ENCODE measurements at places on chromosomes 3 and 15. TPM values are rescaled to one million over a fixed set of nuclear protein-coding genes. Genes with fewer than 3 reads are reported as not detected.
A peak's percentile ranks its signal among the peaks of the same experiment; 100 is the strongest.

DNA sequence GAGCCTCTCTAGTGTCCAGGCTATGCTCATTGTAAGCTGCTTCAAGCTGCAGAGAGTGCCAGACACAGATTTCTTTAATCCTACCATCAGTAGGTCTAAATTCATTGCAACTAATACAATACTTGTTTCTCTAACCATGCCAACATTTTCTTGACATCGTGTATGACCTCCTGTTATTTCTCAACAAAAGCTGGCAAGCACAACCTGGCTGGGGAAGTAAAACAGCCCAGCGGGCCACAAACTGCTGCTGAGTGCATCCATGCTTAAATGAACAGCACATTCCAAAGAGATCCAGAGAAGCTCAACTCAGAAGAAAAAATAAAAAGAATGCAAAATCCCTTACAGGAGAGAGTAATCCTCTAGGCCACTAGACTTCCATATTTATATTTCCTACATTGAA, 36.5 kb downstream of the GMNC start:
- no peak for DNase-seq

DNA sequence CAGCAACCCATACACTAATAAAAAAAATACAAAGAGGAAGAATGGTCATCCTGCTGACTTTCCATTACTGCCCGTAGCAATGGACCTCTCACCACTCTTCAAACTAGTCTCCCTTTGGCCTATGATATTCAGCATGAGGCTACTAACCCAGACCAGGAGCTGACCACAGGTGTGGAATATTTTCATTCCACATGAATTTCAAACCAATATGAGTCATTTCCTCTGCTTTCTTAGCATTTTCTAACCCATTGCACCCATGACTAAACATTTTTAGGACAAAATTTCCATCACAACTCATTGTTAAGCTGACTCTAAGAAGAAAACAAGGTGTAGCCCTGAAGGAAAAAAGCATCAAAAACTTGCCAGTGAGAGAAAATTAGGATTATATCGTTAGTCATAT, 34.0 kb upstream of the ZPLD1 start:
- DNase-seq, result no peak

The ATR gene
- 39.1 TPM for total RNA-seq

GRCh38 chr3:121111914-121112612, 204.1 kb downstream of the STXBP5L start:
- peak; percentile 86 for DNase-seq

The HES1 gene
- total RNA-seq, result 40.3 TPM

DNA sequence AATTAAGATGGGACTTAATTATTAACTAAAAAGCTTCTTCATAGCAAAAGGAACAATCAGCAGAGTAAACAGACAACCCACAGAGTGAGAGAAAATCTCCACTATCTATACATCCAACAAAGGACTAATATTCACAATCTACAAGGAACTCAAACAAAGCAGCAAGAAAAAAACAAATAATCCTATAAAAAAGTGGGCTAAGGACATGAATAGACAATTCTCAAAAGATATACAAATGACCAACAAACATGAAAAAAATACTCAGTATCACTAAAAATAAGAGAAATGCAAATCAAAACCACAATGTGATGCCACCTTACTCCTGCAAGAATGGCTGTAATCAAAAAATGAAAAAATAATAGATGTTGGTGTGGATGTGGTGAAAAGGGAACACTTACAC, 103.3 kb downstream of the TBL1XR1 start:
- DNase-seq, result no peak

The LMAN1L gene
- total RNA-seq, result not detected

The NLGN1 gene
- 9.6 TPM for total RNA-seq

The CCR3 gene
- total RNA-seq, result not detected

- no peak for DNase-seq
These were observed 12.3 kb upstream of the ULK4 start for GRCh38 chr3:41974223-41974622.

The ARRDC4 gene
- total RNA-seq, result 6.9 TPM

The ZNF860 gene
- 14.7 TPM for total RNA-seq

The CLDN16 gene
- total RNA-seq, result not detected

The FAM219B gene
- total RNA-seq, result 53.1 TPM

- DNase-seq, result no peak
These were observed 466.4 kb downstream of the DIPK2A start for GRCh38 chr3:144437989-144438388.

GRCh38 chr15:42498212-42499068, 3.0 kb downstream of the SNAP23 start:
- no peak for DNase-seq

DNA sequence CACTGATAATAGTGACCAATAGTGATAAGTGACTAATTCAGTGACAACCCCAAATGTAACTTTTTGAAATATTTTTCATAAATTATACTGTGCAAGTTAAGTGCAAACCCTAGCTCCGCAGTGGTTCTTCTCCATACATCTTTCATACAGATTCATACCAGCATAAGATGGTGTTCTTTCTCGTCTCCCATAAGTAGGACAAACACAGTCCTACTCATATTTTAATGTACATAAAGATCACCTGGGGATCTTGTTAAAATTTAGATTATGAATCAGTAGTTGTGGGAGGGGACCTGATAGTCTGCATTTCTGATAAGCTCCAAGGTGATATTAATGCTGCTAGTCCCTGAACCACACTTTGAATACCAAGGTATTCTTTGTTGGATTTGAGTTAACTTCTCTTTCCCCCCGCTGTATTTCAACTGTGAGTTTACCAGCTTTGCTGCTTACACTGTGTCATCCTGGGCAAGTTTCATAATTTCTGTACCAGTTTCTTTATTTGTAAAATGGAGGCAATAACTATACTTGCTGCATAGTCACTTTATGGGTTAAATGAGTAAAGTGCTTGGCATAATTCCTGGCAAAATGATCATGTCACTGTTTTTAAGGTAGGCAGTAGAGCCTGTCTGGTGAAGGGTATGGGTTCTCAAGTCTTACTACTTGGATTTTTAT, 34.7 kb upstream of the C3orf38 start:
- DNase-seq, result no peak

DNA sequence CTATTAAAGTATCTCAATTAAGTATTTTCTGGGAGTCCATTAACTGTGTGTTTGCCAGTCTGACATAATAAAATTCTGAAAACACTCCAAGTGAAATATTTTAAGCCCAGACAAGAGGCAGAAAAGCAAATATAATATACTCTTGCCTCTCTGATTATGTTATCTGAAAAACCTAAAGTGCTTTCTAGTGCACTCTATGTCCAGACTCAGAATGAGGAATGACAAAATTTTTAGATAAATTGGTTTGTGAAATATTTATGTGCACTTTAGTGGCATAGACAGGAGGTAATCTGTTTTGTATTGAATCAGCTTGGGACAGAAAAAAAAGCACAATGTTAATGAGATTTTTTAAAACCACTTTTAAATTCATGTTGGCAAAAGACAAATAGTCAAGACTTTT, 508.2 kb upstream of the SUCLG2 start:
- no peak for DNase-seq

The PRR20G gene
- not detected for total RNA-seq

GRCh38 chr3:27228805-27229204, 140.4 kb downstream of the NEK10 start:
- peak; percentile 90 for DNase-seq

GRCh38 chr3:72538070-72538745, 310.0 kb downstream of the SHQ1 start:
- DNase-seq, result no peak

The TMEM40 gene
- 0.14 TPM for total RNA-seq

GRCh38 chr3:2976796-2977195, 133.4 kb downstream of the IL5RA start:
- DNase-seq, result no peak

DNA sequence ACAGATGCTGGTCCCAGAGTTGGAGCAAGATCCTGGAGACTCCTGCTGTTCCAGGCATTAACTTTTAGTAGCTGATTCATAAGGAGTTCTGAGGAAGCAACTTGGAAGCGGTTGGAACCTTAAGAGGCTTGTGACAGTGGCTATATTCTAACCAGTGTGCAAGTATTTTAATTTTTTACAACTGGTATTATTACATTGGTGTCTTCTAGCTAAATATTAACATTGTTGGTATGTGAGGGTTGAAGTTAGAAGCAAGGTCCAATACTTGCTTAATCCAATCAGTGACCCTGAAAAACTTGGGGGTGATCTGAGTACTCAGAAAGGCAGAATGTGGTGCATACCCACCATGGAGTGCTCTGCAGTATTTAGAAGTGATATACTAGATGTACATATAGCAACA, 1.5 kb upstream of the OR4F15 start:
- DNase-seq, result no peak

DNA sequence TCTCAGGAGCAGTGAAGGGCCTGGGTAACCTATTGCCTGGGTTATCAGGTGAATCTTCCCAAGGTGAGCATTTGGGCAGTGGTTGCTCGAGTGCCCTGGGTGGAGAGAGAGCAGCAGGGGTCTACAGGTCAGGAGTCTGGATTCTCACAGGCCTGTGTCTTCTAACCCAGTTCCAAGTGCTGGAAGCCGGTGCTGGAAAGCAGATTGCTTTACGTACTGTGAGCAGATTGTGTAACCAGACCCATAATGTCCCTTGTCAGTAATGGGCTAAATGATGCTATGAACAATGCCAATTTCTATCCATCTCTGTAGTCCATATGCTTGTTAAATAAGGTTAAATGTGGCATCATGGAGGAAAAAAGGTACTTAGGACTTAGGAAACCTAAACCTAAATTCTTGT, 106.5 kb downstream of the TPRG1 start:
- DNase-seq, result no peak

GRCh38 chr3:32307591-32307990, 69.1 kb downstream of the CMTM8 start:
- DNase-seq, result no peak

- no peak for DNase-seq
These were observed 43.5 kb downstream of the PHC3 start for GRCh38 chr3:170137986-170138385.

- DNase-seq, result no peak
These were observed 230.5 kb upstream of the PROK2 start for GRCh38 chr3:72015463-72015862.

- peak; percentile 11 for DNase-seq
These were observed 171.8 kb downstream of the SMAD6 start for GRCh38 chr15:66873856-66874255.

The B3GALNT1 gene
- 8.3 TPM for total RNA-seq

The ZPLD1 gene
- total RNA-seq, result not detected

GRCh38 chr3:27993051-27993450, 248.4 kb upstream of the CMC1 start:
- no peak for DNase-seq

DNA sequence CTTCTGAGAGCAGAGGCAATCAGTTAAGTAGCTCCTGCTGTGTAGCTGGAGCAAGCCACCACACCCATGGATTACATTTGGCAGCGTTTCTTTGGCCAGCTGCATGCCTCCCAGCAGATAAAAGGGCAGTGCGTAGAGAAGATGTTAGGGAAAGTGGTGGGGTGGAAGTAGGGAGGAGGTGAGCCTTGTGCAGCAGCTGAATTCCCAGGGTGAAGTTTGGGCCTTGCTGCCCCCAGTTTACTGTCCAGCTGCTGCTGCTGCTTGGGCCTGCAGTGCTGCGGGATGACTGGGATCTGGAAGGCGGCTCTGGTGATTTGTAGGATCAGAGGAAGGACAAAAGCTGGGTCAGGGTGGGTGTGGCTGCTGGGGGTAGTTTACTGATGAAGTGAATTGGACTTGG, 318.7 kb upstream of the C2CD4B start:
- DNase-seq, result no peak

DNA sequence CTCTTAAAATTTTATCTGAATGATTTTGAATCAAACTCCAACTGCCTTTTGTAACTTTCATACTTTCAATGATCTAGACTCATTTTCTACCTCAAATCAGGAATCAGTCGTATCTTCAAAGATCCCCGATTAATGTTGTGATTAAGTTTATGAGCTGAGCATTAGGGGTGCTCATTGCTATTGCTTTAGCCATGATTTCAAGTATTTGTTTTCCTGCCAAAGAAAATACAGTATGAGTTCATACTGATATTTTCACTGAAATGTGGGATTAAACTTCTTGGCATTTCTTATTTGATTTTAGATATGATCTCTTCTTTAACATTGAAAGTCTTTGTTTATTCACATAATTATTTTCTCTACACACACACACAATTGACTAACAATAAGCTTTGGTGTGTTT, 785.6 kb downstream of the NTRK3 start:
- DNase-seq, result no peak

DNA sequence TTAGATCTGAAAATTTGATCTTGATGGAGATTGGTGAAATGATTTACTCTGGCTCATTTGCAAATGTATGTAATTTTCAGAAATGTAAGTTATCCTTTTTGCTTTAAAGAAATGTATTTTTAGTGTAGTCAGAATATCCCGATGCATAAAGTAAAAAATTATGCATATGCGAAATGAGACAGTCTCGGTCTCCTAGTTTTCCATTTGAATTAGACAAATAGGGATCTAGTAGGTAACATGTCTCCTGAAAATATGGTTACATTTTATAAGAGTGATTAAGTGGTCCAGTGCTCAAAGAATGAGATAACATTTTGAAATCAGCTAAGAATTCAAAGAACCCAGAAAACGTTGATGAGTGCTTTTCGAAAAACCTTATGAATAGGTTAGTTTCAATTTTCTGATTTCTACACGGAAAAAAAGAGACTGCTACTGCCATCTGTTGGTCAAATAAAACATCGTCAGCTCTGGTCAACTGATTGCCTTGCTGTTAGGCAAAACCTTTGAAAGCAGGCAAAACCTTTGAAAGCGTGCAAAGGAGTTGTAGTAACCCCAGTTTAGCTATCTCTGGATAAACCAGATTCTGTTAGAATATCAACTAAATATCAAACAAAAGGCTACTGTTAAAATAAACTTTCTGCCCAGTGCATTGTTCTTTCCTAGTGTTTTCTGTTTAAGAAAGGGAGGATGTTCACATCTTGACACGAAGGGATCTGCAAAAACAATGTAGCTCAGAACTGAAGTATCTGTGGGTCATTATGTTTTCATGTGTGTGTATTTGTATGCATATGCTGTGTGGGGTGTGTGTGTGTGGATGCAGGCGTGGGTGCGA, 59.3 kb upstream of the CHMP2B start:
- peak; percentile 71 for DNase-seq

The GOLGA8R gene
- total RNA-seq, result 0.17 TPM

- DNase-seq, result no peak
These were observed 61.7 kb upstream of the KCNMB2 start for GRCh38 chr3:178474526-178474925.

The TMC3 gene
- total RNA-seq, result not detected

DNA sequence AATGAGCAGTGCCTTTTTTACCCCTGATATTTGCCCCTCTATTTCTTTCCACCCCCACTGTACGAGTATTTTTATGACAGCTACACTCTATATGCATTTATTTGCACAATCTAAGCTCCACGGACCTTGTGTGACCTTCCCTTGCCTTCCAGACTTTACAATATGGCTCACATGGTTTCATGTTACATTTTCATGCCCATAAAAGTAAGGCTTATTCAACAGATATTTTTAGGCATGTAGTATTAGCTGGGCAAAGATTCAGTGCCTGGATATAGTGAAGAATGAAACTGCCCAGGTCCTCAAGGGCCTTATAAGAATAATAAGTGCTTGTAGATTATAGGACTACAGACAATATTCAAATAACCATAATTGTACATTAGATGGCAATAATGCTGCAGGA, 481.9 kb upstream of the CNTN4 start:
- DNase-seq, result no peak

The ROPN1 gene
- 0.27 TPM for total RNA-seq

Data from GM23338 (cell line).